Suprapubic skin (tissue), 4 donors: ENCODE measurements at places on chromosomes 5 and 9.

GRCh38 chr5:32329395-32329834 is 16.7 kb upstream of the MTMR12 start:
- no peak overlapping the region for H3K4me3 ChIP-seq
- peak overlapping the region; percentile 87 for H3K27ac ChIP-seq
- no peak for DNase-seq
- H3K4me1 ChIP-seq, result peaks cover 27% of the 10 kb centered on the region
- H3K36me3 ChIP-seq, result no peaks in the 10 kb centered on the region

DNA sequence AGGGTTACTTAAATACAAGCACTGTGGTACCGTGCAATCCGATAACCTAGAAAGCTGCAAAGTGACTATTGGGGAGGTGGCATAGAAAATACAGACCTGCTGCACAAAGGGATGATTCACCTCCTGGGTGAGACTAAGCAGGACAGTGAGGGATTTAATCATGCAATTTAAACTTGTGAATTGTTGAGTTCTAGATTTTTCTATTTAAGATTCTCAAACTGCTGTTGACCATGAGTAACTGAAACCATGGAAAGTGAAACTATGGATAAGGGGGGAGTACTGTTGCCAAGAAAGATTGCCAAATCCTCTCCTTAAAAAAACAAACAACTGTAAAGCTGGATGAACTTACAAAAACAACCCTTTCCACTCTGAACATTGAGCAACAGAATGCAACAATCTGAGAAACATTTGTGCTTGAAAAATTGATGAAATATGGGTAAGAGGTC is 61.5 kb upstream of the NUDT12 start:
- H3K36me3 ChIP-seq, result no peaks in the 10 kb centered on the region
- H3K4me1 ChIP-seq, result no peaks in the 10 kb centered on the region
- H3K27me3 ChIP-seq, result no peaks in the 10 kb centered on the region
- no peak overlapping the region for H3K27ac ChIP-seq
- H3K4me3 ChIP-seq, result no peak overlapping the region
- DNase-seq, result no peak

DNA sequence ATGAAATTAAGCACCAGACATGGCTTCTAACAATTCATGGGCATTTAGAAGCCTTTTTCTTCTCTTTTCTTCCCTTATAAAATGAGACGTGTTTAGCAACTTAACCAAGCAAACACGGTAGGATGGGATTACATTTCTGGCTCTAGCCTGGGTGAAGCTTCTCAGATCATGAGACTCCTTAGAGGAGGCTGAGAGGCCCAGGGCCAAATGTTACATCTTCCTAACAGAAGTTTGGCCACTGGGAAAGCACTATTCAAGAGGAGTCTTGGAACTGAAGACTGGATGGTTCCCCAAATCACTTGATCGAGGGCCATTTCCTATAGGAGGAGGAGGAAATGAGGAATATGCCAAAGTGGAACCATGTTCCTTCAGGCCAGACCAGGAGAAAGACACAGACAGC is 1.9 kb downstream of the GABRP start:
- H3K4me3 ChIP-seq, result no peak overlapping the region
- no peaks in the 10 kb centered on the region for H3K4me1 ChIP-seq
- no peak overlapping the region for H3K27ac ChIP-seq
- DNase-seq, result no peak

DNA sequence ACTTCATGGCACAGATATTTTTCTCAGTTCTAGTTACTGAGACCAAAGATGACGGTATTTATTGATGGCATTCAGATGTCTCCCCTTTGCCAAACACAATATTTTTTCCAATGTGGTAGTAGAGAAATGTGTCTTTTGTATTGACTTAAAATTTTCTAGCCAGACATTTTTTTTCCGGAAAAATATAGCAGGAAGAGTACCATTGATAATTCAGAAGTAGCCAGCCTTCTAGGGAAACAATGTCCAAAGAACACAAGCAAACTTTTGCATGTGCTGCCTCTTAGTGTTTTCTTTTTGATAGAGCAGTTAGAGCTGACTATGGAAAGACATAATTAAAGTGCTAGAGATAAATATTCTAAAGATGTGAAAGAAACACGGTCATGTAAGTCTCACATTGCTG is 231.4 kb downstream of the MARCHF11 start:
- H3K36me3 ChIP-seq, result no peaks in the 10 kb centered on the region
- no peaks in the 10 kb centered on the region for H3K4me1 ChIP-seq
- H3K27ac ChIP-seq, result no peak overlapping the region
- no peaks in the 10 kb centered on the region for H3K27me3 ChIP-seq
- DNase-seq, result no peak

GRCh38 chr9:18982262-18982620 is 50.8 kb downstream of the SAXO1 start:
- no peak for DNase-seq
- H3K36me3 ChIP-seq, result no peaks in the 10 kb centered on the region
- H3K4me3 ChIP-seq, result no peak overlapping the region
- no peak overlapping the region for H3K27ac ChIP-seq
- H3K4me1 ChIP-seq, result peaks cover 18% of the 10 kb centered on the region

GRCh38 chr5:74044936-74045335 is 418.9 kb downstream of the ARHGEF28 start:
- DNase-seq, result no peak
- H3K27ac ChIP-seq, result no peak overlapping the region
- no peaks in the 10 kb centered on the region for H3K36me3 ChIP-seq
- H3K27me3 ChIP-seq, result no peaks in the 10 kb centered on the region
- H3K4me3 ChIP-seq, result no peak overlapping the region
- H3K4me1 ChIP-seq, result no peaks in the 10 kb centered on the region

GRCh38 chr9:138072897-138073296 is 195.3 kb downstream of the CACNA1B start:
- H3K4me1 ChIP-seq, result no peaks in the 10 kb centered on the region
- no peak overlapping the region for H3K27ac ChIP-seq
- peaks cover 16% of the 10 kb centered on the region for H3K27me3 ChIP-seq
- H3K4me3 ChIP-seq, result no peak overlapping the region
- H3K36me3 ChIP-seq, result no peaks in the 10 kb centered on the region
- no peak for DNase-seq

- peak overlapping the region; percentile 75 for H3K4me3 ChIP-seq
- H3K4me1 ChIP-seq, result peaks cover 54% of the 10 kb centered on the region
- no peaks in the 10 kb centered on the region for H3K27me3 ChIP-seq
- H3K36me3 ChIP-seq, result peaks cover 26% of the 10 kb centered on the region
Observed at GRCh38 chr5:58458141-58458742, 1.6 kb downstream of the PLK2 start.

GRCh38 chr5:45411971-45412612 is 284.1 kb downstream of the HCN1 start:
- no peak for DNase-seq
- H3K27ac ChIP-seq, result no peak overlapping the region
- H3K27me3 ChIP-seq, result no peaks in the 10 kb centered on the region
- H3K4me1 ChIP-seq, result no peaks in the 10 kb centered on the region
- no peak overlapping the region for H3K4me3 ChIP-seq
- no peaks in the 10 kb centered on the region for H3K36me3 ChIP-seq

- H3K27me3 ChIP-seq, result no peaks in the 10 kb centered on the region
- H3K4me3 ChIP-seq, result no peak overlapping the region
- no peak overlapping the region for H3K27ac ChIP-seq
- no peaks in the 10 kb centered on the region for H3K4me1 ChIP-seq
- H3K36me3 ChIP-seq, result no peaks in the 10 kb centered on the region
Observed at GRCh38 chr9:133322701-133323100, 13.3 kb downstream of the SURF6 start.

GRCh38 chr5:17477573-17478265 is 20.3 kb upstream of the TAF11L2 start:
- no peak for DNase-seq
- H3K27ac ChIP-seq, result no peak overlapping the region
- no peaks in the 10 kb centered on the region for H3K4me1 ChIP-seq
- H3K4me3 ChIP-seq, result no peak overlapping the region

GRCh38 chr5:60700416-60700757 is 421 bp upstream of the DEPDC1B start:
- no peaks in the 10 kb centered on the region for H3K36me3 ChIP-seq
- no peak for DNase-seq
- peaks cover 16% of the 10 kb centered on the region for H3K4me1 ChIP-seq

DNA sequence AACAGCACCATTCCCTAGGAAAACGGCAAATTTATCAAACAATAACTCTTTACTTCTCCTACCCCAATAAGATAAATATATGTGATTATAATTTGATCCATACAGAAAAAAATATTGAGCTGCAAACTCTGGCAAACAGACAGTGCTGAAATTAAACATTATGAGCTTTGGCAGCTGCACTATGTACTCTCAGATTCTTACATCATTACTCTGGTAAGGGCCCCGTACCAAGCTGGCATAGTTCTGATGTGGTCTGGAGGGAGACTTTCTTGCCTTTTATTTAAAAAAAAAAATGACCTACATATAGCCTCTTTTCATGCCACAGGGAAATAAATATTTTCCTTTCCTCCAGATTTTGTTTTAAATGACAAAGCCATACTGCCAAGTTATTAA is 95.0 kb downstream of the NR6A1 start:
- no peaks in the 10 kb centered on the region for H3K36me3 ChIP-seq
- DNase-seq, result no peak
- no peaks in the 10 kb centered on the region for H3K27me3 ChIP-seq
- no peak overlapping the region for H3K4me3 ChIP-seq
- peaks cover 11% of the 10 kb centered on the region for H3K4me1 ChIP-seq

- no peak overlapping the region for H3K27ac ChIP-seq
- no peak for DNase-seq
- no peaks in the 10 kb centered on the region for H3K27me3 ChIP-seq
- H3K4me1 ChIP-seq, result peaks cover 14% of the 10 kb centered on the region
- no peaks in the 10 kb centered on the region for H3K36me3 ChIP-seq
- H3K4me3 ChIP-seq, result no peak overlapping the region
Observed at GRCh38 chr9:92973700-92974099, 26.4 kb downstream of the FGD3 start.

GRCh38 chr5:53373451-53374158 is 106.8 kb upstream of the FST start:
- no peaks in the 10 kb centered on the region for H3K36me3 ChIP-seq
- H3K4me3 ChIP-seq, result no peak overlapping the region
- no peak for DNase-seq

DNA sequence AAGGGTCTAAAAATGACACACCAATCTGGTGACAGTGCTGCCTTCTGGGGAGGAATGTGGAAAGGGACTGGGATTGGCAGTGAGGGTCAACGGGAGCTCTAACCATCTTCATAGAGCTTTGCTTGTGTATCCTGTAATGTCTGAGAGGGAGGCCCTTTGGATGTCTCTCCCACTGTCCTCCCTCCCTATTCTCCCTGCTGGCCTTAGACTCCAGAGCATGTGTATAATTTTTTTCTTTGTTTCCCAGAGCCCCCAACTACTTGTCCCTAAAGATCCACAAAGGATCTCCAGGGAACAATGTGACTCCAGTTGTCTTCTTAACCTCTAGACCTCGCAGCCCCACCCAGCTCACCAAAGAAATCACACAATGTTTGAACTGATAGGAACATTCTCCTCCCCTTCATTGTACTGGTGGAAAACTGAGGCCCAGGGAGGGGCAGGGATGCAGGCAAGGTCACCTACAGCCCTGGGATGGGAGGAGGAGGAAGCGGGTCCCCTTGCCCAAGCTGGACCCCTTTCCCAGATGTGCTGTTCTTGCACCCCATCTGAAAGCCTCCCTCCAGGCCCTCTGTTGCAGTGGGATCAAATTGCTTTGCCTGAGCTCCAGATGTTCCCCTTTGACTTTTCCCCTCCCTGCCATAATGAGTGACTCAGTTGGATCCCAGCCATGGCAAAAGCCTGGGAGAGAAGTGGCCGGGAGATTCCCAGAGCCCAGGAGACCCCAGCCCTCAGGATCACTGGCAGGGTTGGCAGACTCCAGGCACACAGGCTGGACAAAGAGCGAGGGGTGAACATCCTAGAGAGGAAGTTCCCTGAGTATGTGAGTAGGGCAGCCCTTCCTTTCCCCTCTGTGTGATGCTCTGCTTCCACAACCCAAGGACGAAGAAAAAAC is 21.8 kb downstream of the SPARC start:
- H3K36me3 ChIP-seq, result peaks cover 59% of the 10 kb centered on the region
- no peak for DNase-seq
- peaks cover 69% of the 10 kb centered on the region for H3K4me1 ChIP-seq
- peak overlapping the region; percentile 72 for H3K27ac ChIP-seq
